Choroid plexus epithelial cell (primary cell): ENCODE measurements at places on chromosomes 5 and 9.

DNA sequence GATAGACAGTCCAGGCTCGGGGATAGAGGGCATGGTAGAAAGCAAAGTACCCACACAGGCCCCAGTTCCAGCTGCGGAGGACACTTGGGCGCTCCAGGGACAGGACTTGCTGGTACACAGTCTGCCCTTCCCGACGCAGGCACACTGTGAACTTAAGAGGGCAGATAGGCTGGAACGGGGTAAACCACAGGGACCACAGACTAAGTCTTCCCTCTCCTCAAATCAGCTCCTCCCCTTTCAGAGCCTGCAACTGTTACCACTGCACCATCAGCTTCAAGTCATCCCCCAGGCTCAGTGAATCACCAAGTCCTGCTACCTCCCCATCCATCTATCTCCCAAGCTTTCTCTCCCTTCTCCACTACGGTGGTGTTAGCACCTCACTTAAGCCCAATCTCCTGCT is 7.3 kb downstream of the GBA2 start:
- no peak for DNase-seq

GRCh38 chr9:116953271-116953670 is 266.2 kb downstream of the TRIM32 start:
- no peak for DNase-seq

DNA sequence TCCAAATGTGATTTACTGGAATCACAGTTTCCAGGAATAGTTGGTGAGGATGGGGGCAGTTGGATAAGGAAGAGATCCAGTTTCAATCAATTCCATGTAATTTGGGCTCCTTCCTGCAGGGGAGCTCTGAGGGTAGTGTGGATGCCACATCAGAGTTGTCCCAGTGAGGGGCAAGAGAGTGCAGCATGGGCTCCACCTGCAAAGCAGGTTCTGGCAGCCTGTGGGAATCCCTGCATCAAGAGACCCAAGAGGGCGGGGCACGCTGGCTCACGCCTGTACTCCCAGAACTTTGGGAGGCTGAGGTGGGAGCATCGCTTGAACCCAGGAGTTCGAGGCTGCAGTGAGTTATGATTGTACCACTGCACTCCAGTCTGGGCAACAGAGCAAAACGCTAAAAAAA is 188.5 kb downstream of the CACNA1B start:
- no peak for DNase-seq

DNA sequence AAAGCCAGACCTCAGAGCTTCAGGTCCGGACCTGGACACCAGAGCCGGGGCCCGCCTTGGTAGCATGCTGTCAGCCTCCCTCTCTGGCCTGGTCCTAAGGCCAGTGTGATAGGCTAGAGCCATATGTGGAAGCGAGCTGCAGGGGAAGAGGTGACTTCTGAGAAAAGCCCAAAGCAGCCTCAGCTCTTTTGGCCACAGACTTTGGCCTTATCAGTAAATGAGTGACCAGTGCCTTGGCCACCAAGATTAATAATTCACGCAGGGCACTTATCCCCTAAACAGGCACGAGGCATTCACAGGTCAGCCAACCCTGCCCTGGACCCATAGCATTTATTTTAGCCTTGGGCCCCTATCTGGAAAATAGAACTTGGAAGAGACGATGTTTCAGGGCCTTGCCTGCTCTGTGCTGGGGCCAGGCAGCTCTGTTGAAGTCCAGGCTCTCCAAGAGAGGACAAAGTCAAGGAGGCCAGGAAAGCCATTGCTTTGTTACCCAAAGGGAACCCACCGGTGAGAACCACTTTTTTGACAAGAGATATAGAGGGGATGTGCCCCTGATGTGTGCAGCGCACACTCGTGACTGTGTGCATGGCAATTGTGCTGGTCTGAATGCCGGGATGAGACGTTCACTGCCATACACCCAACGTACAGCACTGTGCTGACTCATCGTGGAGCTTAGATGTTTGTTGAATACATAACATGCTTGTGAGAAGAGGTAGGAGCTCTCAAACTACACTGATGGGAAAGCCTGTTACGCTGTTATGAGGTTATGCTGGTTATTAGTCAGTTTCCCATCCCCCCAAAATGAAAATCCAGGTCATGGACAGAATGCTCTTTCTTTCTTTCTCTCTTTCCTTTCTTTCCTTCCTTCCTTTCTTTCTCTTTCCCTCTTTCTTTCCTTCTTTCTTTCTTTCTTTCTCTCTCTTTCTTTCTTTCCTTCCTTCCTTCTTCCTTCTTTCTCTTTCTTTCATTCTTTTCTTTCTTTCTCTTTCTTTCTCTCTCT is 5.0 kb upstream of the SLC34A1 start:
- peak; percentile 93 for DNase-seq

DNA sequence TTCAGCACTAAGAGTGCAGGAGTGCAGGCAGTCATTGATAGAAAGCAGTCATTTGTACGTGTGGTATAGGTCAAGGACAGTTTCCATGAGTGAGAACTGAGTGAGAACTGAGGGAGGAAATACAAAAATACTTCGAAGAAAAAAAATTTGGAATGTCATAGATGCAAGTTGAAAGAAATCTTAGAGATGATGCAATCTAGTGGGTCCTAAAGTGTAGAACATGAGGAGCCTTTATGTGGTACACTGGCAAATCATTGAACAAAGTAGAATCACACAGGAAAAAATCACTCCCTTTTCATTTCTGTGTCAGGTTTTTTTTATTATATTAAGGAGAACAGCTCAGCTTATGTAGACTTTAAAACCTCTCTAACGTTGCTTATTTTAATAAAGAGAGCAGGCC is 26.4 kb upstream of the SLC1A1 start:
- DNase-seq: peak; percentile 20

- no peak for DNase-seq
These were observed 11.3 kb downstream of the IL4 start for GRCh38 chr5:132684922-132685720.

DNA sequence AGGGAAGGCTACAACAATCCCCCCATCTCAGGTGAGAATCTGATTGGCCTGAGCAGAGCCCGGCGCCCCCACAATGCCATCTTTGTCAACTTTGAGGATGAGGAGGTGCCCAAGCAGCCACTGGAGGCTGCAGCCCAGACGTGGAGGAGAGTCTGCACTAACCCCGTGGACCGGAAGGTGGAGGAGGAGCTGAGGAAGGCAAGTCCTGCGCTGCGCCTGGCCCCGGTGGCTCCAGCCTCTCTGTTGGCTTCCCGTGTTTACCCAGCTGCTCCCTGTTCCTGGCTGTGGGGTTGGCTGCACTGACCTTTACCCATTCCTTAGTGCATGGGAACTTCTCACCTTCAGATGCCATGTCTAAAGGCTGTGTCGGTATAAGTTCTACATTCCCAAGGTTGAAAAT is 11.0 kb upstream of the CEL start:
- DNase-seq: peak; percentile 40

DNA sequence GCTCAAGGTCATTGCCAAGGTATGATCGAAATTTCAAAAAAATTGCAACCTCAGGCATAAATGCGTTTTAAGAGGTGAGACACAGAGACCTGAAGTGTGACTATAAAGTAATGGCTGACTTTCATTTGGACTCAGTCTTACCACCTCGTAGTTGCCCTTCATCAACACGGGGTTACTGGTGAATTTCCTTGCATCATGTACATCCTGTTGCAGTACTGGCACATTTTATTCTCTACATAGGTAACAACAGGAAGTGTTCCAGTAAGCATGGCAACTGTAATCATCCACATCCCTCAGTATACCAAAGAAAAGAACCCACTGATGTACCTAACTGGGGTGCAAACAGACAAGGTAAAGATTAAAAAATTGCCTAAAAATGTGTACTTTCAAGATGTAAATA is 29.3 kb downstream of the MOCS2 start:
- DNase-seq: no peak

DNA sequence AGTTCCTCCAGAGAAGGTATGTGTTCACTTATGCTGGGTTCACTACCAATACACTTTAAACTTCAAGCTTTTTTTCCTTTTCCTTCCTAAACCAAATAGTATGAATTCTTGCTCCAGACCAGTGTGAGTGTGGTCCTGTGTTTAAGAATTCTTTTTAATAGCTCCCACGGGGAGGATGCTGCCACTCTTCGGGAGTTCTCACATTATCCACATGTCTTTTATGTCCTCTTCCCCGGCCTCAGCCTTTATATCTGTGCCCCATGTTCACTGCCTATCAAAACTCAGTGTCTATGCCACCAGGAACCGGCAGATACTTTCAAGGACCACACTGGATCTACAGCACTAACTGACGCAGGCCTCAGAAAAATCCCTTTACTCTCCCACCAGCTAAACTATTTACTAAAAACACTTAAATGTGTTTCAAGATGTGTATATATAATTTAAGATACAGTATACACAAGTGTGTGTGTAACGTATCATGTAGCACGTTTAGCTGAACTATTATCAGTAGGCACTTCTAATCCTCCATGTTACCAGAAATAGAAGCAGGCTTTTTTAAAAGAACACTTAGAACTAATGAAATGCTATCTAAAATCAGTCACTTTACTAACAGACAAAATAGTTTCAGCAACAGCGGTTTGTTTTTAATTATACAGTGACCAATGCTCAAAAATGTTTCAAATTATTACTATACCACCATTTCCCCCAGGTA is 88.0 kb downstream of the PLPP1 start:
- DNase-seq: no peak

- no peak for DNase-seq
These were observed 137.4 kb downstream of the MED27 start for GRCh38 chr9:131942146-131942720.

GRCh38 chr5:92177926-92178487 is 794.9 kb upstream of the ARRDC3 start:
- no peak for DNase-seq

DNA sequence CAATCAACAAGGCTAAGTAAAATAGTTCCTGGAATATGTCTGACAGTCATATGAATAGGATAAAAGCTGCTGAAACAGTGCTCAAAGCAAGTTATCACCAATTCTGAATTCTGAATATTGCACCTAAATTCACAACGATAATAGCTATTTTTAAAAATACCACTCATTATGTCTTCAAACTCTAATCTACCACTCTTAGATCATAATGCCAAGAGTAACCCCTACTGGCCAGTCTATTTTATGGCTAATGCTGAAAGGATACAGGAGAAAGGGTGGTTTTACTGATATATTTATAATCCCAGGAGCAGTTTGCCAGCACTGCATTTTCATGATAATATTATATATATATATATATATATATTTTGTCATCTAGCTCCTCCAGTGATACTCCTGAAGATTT is 232.8 kb downstream of the PDE4D start:
- peak; percentile 82 for DNase-seq

DNA sequence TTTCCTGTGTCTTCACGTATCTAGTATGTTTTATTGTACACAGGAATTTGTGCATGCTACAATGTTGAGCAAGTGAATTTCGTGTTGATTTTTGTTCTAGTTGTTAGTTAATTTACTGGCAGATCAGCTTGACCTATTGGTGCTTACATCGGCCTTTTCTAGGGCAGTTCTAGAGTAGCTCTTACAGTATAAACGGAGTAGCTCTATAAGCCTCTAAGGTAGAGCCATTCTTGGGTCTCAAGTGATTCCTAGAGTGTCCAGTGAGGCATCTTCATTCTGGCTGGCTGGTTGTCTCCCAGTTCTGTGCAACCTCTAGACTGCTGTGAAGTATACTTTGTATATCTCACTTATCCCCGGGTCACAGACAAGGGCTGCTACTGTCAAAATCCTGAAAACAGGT is 364.6 kb downstream of the CDH10 start:
- no peak for DNase-seq

DNA sequence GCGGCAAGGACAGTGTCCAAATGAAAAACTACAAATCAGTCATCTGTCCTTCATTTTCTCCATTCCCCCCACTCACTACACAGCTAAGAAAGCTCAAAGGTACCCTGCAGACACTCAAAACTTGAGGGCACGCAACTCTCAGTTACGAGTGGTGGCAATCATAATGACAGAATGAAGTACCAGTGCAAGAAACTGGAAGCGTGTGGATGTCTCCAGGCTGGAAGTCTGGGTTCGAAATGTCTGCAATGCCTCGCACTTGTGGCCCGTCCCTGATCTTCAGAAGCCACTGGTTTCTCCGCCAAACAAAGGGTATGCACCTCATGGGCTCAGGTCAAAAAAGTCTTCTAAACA is 597 bp upstream of the CENPH start:
- no peak for DNase-seq

DNA sequence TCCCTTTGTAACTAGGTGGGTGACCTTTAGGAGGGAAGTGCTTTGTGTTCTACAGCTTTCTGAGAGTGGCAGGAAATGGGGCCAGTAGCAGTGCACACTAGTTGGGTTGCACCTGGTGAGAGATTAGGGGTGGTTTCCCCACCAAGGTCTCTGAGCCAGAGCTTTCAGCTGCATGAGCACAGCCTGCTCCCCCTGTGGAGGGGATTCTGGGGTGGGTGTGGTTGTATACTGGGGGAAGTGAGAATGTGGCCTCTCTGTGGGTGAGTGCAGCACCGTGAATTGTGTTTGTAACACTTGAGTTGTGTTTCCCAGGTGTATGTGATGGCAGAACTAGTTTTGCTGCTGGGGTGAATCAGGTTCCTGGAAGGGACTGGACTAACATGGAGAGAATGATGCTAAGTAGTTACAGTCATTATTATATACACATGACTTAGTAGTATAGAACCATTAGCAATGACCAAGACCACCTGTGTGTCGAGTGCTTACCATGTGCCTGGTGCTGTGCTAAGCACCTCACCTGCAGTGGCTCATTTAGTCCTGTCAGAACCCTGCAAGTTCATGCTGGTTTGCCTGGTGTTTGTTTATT is 11.8 kb upstream of the CXXC5 start:
- no peak for DNase-seq

- DNase-seq: peak; percentile 4
These were observed 305.7 kb upstream of the KCNN2 start for GRCh38 chr5:114056185-114056538.

DNA sequence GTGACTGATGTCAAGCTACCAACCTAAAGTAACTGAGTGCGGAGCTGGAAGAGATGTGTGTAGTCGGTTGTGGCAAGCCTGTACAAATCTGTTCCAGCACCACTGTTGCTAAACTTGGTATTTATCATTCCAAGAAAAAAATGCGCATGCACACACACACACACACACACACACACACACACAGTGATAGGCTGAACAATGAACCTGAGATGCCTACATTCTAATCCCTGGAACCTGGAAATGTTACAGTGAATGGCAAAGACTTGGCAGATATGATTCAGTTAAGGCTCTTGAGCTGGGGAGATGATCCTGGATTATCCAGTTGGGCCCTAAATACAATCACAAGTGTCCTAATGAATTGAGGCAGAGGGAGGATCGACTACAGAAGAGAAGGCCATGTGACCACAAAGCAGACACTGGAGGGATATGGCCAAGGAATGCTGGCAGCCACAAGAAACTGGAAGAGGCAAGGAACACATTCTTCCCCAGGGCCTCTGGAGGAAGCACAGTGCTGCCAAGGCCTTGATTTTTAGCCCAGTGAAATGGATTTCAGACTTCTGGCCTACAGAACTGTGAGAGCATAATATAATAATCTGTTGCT is 49.7 kb upstream of the LHFPL2 start:
- peak; percentile 55 for DNase-seq
